ENCODE measurements at places on chromosomes 3 and 15.

DNA sequence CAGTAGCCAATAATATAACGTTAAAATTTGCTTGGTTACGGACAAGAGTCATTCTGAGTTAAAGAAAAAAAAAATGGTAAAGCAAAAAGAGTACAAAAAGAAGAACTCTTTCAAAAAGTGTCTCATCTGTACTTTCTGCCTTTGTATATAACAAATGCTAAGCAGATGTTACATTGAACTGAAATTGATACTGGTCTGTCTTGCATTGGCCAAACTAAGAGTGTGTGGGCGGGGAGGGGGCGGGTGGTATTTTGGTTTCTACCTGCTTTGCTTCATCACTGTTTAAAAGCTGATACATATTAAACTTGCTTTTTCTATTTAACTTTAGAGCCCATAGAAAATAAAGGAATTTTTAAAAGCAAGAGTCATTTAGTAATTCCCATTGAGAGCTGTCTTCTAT is 215.0 kb upstream of the THBS1 start:
- DNase-seq, result no peak

DNA sequence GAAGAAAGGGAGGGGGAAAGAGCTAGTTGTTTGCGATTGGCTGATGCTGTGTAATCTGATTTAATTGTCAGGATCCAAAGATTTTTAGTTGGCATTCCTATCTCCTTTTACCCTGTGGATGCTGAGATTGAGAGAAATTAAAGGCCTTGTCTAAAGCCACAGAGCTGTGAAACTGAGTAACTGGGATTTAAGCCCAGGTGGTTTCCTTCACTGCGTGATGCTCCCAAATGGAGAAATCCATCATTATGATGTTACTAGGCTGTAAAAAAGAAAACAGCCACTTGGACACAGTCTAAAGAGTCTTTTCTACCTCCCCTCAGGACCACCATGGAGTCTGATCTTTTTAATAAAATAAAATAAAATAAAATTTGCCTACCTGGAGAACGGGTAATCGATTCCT is 883.0 kb upstream of the NR2F2 start:
- DNase-seq, result no peak

DNA sequence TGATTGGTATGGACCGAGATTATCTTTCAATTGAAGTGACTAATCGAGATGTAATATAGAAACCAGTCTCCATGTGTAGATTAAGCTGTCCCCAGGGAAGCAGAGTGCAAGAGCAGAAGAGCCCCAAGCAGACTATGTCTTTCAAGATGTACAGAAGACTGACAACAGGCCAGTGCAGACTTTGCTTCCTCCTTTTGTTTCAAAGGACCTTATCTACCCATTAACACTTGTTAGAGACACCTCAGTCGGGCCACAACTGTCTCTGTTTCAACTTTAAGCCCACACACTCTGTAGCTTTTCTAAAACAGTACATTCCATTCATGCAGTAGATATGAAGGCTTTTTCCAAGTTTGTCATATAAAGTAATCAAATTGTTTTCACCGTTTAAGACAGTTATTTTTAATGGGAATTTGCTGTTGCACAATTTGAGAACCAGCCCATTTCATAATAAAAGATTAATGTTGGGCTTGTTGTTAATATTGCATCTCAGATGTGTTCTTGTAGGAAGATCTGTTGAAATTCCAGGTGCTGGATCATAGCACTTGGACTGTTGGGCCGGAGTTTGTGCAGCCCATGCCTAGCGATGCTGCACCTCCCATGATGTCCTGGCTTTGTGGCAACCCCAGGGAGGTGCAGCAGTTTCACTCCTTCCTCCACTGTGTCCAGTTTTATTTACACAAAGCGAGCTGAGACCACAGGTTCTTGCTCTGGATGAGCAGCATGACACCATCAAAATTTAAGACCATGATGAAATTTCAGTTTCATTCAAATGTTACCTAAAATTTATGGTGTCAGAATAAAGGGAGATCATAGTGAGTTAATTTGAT is 12.4 kb downstream of the GORASP1 start:
- no peak for DNase-seq

- DNase-seq, result no peak
These were observed 80.9 kb downstream of the THBS1 start for GRCh38 chr15:39661776-39662175.

- DNase-seq, result no peak
These were observed 139.3 kb downstream of the RSRC1 start for GRCh38 chr3:158249183-158249582.

- no peak for DNase-seq
These were observed 217.1 kb upstream of the TPRG1 start for GRCh38 chr3:188954590-188955208.

DNA sequence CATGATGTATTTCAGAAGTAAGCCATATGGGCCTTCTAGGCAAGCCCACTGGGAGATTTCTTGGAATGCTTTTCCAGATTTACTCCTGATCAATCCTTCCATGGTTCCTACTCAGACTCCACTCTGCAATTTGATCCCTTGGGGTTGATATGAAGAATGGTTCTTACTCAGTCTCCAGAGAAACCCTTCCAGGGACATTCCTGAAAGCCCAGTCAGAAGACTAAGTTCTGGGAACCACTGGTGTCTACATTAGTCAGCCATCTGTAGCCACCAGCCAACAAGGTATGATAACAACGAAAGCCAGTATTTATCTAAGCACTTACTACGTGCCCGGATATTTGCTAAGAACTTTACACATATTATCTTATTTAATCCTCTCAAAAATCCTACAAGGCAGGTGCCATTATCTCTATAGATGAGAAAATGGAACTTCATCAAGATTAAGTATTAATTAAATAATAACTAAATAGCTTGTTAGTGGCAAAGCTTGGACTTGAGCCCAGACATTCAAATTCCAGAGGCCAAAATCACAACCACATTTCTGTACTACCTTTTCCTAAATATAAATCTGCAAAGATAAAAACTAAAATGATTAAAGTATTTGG is 32.7 kb downstream of the ZNF385D start:
- no peak for DNase-seq

- no peak for DNase-seq
These were observed 482.4 kb upstream of the DPPA4 start for GRCh38 chr3:109819734-109820133.

GRCh38 chr15:49628379-49628778 is 7.5 kb downstream of the DTWD1 start:
- DNase-seq, result no peak

GRCh38 chr3:159059395-159059794 is 257.5 kb downstream of the MFSD1 start:
- no peak for DNase-seq

DNA sequence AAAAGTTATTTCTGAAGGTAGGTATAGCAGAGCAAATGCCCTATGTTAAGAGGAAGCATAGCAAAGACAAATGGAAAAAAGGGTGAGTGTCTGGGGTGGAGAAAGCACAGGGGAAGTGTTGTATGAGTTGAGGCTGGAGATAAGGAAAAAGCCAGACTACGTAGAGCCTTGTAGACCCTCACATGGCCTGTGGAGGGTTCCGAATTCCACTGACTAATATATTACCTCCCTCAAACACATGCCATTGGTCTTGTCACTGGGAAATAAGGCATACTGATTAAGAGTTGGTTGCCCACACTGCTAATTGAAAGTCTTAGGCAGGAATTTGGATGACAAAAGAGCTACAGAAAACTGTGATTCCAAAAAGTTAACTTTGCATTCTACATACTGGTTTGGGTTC is 65.2 kb downstream of the TRAT1 start:
- DNase-seq, result no peak

DNA sequence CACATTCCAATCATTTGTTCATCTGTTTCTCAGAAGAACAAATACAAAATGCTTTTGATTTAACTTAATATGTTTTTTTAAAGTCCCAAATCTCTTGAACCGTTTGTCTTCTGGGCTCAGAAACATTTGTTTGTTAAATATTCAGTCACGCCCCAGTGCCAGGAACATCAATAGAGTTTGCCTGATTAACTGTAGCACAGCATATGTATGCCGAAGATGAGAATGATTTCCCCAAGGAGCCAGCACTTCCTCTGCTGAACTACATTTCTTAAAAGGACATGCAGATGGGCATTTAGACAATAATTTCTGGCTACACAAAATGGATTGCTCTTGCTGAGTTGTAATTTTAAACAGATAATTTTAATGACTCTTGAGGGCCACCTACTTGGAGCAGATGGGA is 191.6 kb upstream of the FAM3D start:
- DNase-seq, result no peak

- no peak for DNase-seq
These were observed 618.6 kb downstream of the NAALADL2 start for GRCh38 chr3:175477651-175478224.

DNA sequence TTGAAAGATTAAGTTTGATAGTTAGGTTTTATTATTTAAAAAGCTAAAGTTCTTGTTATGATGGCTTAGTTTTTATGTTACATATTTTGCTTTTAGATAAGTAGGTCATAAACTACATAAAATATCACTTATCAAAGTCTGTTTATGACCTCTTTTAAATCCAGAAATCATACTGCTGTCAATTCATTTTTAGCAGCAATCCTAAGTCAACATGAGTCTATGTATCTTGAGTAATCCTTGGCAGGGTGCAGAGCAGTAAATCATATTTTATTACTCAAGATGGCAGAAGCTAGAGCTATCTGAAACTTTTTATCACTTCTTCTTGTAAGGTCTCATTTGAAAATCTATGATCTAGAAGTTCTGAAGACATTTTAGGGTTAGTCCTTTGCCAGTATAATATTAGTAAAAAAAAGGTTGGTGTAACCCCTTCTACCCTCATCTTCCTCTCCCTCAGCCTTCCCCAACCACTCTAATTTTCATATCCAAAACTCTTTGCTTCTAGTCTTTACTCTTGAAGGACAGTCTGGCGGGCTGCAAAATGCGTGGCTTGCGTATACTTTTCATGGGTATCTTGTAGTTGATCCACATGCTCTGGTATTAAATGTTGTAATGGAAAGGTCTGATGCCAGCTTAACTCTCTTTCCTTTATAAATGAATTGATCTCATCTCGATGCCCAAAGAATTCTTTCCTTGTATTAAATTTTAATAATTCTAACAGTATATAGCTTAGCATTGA is 134.0 kb upstream of the THRB start:
- no peak for DNase-seq

- DNase-seq, result no peak
These were observed 77.0 kb upstream of the RBMS3 start for GRCh38 chr3:29203851-29204250.

DNA sequence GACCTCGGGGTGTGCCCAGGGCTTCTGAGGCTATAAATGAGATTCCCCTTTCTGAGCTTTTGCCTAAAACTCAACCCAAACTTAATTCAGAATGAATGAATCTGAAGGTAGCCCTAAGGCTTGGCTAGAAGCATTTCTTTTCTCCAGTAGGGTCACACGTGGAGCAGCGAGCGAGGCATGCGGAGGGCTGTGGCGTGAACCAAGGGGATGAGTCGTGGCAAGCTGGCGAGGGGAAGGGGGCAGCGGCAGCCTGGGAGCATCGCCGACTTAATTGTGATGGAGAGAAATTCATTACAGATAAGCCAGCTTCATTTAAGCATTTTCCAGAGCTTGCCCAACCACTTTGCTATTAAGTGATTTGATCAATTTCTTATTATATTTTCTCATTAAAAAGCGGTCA is 79.9 kb downstream of the CHSY1 start:
- no peak for DNase-seq

DNA sequence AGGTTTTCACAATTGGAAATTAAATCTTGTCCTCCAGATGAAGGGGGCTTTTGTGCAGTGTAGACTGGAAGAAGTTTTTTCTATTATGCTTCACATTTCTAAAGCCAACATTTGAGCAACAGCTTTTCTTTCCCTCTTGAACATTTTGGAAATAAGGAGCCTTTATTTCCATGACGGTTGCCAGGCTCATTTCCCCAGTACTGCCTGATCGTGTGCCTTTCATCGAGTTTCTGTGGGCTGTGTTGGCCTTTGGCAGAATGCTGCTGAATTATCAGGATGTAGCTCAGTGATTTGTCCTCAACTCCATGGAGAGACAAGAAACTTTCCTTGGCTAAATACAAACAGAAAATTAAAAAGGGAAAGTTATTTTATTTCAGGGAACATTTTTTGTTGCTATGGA is 314.8 kb upstream of the LRRC3B start:
- DNase-seq, result no peak

DNA sequence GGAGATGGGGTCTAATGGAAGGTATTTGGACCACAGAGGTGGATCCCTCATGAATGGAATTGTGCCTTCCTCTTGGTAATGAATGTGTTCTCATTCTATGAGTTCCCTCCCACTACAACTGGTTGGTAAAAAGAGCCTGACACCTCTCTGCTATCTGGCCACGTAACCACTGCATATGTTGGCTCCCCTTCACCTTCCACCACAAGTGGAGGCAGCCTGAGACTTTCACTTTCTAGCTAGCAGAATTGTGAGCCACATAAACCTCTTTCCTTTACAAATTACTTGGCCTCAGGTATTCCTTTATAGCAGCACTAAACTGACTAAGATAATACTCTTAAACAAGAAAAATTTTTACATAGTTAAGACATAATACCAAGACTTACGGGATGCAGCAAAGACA is 155.3 kb downstream of the NR1I2 start:
- DNase-seq, result peak; percentile 12

GRCh38 chr3:98985431-98985830 is 83.9 kb upstream of the DCBLD2 start:
- no peak for DNase-seq

DNA sequence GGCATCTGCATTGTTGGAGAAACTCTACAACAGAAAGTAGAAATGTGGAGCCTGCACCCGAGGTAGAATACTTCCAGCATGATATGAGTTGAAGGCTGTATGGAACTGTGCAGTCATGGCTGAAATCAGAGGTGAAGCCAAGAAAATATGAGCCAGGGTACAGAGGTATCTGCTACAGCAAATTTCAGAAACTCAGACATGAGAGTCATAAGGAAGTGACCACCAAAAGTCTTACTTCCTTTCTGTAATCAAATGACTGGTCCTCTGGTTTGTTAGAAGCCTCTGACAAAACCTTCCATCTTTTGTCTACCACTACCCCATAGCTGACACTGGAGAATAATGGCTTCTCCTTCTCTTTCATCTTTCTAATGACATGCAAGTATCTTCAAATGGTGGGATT is 159.4 kb downstream of the TMEM108 start:
- no peak for DNase-seq

DNA sequence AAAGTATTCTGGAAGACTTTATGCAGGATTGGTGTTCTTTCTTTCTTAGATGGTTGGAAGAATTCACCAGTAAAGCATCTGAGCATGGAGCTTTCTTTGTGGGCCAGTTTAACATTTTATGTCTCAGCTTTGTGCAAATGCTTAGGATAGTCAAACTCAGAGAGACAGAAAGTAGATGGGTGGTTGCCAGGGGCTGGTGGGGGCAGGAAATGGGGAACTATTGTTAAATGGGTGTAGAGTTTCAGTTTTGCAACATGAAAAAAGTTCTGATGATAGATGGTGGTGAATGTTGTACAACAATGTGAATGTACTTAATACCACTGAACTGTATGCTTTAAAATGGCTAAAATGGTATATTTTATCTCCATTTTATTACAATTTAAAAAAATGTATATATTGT is 24.8 kb downstream of the SPCS1 start:
- DNase-seq, result no peak

GRCh38 chr15:75065851-75066509 is 42.6 kb downstream of the PPCDC start:
- no peak for DNase-seq

All from GM12891 (cell line).